ENCODE measurements at places on chromosomes 4 and X.

DNA sequence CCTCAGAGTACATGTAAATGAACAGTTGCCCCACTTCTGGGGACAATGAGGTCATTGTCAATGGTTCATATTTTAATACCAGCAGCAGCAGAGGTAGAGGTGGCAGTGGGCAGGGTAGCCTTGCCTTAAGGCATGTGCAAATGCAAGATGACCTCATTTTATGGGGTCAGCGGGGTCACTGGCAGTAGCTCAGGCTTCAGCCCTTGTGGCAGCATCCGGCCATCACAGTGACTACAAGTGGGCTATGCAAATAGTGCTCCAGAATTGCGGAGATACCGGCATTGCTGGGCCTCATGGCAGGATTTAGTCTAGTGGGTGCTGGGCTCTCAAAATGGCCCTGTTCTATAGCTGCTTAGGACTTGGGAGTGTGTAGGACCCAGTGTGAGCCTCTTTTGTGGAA, 144.7 kb downstream of the FAM47A start:
- DNase-seq: no peak

GRCh38 chr4:7354927-7355326, 79.8 kb downstream of the PSAPL1 start:
- DNase-seq: no peak

DNA sequence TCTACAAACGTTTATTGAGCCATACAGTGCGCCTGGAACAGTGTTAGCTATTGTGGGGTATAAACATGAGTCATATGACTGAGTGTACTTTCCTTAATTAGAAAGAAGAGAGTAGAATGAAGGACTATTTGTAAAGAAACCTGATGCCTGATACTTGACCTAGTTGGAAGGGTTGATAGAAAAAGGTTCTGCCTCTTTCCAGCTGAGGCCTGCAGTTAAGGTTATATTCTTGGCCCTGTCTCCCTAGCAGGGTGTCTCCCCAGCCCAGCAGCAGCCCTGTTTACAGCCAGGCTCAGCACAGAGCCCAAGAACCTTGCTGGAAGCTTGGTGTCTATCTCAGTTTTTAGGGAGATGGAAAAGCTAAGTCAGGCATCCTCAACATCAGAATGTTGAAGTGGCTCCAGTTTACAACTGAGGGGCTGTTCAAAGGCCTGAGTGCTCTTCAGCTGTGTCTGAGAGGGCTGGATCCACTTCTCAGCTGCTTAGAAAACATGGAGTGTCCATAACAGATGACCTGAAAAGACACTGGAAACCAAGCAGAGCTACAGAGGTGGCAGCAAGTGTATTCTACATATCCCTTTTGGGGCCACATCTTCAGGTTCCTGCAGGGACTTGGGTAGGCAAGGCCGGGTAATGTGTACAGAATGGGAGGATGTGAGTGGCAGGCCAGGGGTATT, 21.6 kb downstream of the NYX start:
- DNase-seq: peak; percentile 35

DNA sequence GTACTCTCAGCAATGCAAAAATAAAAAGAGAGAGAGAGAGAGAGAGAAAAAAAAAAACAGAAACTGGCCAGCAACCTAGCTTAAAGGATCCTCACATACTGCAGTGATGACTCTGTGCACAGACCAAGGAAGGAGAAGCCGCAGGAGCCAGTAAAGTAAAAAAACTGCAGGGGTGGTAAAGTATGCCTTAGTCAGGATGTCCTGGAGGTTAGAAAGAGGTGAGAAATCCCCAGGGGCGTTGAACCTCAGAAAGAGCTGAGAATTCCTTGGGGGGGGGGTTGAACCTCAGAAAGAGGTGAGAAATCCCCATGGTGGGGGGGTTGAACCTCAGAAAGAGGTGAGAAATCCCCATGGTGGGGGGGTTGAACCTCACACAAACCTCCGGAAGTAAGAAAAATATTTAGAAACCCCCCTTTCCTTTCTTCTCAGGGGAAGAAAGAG, 48.0 kb downstream of the MAGEA9 start:
- no peak for DNase-seq

DNA sequence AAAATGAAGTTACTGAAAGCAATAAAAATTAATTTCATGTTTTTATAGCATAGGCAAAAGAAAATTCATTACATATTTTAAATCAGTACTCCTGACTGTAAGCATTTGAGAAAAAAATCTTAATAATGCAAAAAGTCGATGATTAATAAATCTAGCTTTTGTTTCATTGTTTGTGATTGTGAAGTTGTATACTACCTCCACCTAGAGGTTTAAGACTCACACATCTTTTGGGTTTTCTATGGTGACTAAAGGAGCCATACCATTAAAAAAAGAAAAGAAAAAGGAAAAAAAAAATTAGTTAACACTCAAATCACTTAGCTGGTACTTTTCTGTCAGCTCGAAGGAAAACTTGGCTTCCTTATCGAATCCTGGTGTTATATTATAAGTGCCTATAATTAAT, 2.0 kb downstream of the GABRA2 start:
- no peak for DNase-seq

GRCh38 chrX:129540722-129541184, 694 bp downstream of the OCRL start:
- DNase-seq: no peak

DNA sequence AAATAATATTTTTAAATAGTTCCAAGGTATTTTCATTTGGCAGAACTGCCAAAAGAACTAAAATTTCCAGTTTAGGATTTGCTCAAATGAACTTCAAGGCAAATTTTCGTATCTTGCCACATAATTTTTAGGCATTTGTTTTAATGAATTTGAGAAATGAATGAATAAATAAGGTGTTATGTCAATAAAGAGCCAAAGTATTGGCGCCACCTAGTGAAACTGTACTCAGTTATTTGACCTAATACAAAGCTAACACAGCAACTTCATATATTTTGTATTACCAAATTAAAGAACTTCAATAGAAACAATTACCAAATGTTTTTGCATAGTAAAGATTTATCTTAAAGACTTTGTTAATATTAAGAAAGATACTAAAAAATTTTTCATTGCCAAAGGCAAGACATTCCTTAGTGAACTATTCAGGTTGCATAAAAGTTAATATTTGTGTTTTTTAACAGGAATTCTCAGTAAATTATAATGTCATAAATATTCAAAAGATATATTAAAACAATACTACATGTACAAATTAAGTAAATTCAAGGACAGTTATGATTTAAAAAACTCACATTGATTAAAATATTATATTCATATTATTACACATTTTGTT, 50.3 kb downstream of the STPG2 start:
- DNase-seq: peak; percentile 17
